ENCODE measurements at places on chromosomes 2 and 18. TPM values are rescaled to one million over a fixed set of nuclear protein-coding genes. Genes with fewer than 3 reads are reported as not detected.
A peak's percentile ranks its signal among the peaks of the same experiment; 100 is the strongest.

DNA sequence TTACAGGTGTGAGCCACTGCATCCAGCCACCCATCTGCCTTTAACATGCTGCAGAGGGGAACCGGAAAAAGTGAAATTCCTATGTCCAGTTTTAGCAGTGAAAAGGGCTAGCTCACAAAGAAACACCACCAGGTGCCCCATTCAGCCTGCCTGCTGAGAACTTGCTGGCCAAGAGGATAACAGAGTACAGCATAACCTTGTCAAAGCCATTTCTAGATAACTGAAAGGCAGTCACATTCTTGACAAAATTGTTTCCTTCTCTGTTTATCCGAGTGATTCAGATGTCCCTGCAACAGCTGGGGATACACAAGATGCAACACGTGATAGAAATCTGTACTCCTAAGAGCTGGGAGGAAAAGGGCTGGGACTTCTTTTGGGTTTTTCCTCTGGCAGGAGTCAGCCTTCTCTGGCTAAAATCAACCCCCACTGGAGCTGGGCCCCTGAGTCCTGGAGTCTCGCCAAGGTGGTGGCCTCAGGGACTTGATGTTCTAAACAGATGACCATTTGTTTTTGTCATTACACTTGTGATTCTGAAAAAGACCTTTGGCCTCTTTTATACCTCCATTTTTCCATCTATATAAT, 505.4 kb downstream of the BCL11A start:
- DNase-seq: no peak

Gene DNAJB2
- total RNA-seq: 16.1 TPM

DNA sequence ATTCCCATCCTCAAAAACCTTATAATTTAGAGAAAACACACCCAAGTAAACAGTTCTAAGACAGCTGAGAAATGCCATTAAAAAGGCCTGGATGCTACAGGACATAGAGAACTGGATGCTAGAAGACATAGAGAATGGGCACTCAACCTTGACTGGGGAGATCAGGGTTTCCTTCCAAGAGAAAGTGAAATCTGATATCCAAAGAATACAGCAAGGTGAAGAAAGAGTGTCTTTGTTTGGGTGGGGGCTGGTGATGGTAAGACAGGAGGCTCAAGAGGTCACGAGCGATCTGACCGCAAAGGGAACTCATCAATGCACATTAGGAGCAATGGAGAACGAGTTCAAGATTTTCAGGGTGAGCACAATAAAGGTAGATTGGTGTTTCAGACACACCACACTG, 31.6 kb downstream of the EPB41L3 start:
- no peak for DNase-seq

Gene CNTNAP5
- not detected for total RNA-seq

Gene SLC38A11
- total RNA-seq: not detected

DNA sequence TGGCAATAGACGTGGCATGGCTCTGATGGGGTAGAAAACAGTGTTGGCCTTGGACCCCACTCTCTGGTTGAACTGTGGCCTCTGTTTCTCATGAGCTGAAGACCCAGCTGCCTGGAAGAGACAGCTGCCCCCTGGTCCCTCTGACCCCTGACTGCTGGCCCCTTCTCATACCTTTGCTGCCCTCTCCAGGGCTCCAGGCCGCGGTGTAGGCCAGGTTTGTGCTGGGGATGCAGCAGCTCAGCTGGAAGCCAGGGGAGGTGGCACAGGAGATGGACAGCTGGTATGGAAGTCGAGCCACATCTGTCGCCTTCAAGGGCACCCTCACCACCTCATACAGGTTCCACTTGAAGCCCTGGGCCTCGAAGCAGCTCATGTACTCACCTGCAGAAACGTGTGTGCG, 31.7 kb upstream of the SELENOI start:
- no peak for DNase-seq

DNA sequence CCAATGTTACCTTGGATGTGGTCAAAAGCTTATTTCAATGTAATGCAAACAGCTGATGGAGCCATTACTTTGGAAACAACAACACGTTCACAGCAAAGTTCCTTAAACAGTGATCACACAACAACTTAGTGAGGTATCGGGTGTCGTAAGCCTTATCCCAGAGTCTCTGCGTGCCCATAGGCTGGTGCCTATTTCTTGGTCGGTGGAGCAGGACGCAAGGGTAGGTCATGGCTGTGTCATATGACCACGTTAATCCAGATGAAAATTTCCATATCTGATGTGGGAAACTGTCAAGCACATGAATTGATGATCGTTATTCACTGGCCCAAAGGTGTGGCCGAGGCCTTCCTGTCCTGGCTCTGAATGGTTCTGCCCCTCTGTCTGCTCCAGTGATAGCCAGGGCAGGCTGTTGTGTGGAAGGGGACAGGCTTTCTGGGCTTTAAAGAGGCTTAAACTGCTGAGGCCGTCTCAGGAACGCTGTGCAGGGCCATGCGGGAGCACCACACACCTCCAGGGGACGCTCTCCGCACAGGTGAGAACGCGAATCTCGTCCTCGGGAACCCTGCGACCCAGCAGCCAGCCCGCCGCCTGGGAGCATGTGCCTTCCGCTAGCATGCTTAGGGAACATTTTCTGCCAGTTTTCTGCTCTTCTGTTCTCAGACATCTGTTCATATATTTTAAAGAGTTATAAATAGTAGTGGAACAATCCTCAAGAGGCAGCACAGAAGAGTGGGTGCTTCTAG, 90.6 kb downstream of the KCTD1 start:
- DNase-seq: no peak

- no peak for DNase-seq
Measured at GRCh38 chr2:144323946-144324345, 196.0 kb downstream of the ZEB2 start.

DNA sequence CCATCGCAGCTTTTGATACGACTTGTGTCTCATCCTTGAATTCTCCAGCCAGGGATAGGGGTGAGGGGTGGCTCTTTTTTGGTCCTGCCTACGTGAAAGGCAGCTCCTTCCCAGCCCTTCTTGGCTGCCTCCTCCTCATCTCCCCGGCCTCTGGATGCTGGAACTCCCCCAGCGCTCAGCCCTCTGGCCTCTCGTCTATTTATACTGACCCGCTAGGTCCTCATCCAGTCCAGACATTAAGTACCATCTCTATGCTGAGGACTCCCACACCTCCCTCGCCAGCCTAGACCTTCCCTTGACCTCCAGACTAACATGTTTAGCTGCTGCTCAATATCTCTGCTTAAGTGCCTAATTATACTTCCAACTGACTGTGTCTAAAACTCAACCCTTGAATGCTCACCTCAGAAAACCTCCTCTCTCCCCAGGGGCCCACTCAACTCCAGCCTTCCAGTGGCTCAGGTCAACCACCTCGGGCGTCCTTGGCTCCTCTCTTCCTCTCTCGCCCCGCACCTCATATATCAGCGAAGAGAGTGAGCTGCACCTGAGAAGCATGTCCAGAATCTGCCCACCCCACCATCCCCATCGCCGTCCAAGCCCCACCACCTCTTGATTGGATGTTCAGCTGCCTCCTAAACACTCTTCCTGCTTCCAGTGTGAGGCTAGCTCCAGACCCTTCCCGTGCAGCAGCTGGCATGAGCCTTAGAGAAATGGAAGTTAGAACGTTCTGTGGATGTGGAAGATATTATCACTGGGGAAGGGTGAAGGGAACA, 34.8 kb downstream of the TOGARAM2 start:
- DNase-seq: no peak

DNA sequence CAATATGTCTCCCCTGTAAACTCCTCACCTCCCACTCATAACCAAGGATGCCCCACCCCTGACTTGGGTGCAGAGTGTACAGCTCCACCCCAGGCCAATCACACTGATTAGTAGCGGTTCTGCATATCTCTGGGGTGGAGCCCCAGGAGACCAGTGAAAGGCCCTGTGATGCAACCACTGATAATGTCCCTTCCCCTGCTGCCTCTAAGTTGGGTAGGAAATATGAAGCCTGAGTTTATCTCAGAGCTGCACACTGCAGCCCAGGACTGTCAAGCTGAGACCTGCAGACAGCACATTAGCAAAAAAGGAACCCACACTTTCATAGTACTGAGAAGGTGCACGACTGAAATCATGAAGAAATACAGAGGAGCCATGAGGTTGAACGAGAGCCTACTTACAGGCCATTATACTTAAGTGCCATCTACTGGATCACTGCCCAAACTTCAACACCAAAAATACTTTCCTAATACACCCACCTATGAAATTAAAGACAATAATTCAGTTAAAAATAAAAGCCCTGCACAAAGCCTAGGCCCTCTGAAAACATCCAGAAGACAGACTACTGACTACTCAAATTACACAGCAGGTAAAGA, 455.4 kb upstream of the LRRTM4 start:
- peak; percentile 25 for DNase-seq

DNA sequence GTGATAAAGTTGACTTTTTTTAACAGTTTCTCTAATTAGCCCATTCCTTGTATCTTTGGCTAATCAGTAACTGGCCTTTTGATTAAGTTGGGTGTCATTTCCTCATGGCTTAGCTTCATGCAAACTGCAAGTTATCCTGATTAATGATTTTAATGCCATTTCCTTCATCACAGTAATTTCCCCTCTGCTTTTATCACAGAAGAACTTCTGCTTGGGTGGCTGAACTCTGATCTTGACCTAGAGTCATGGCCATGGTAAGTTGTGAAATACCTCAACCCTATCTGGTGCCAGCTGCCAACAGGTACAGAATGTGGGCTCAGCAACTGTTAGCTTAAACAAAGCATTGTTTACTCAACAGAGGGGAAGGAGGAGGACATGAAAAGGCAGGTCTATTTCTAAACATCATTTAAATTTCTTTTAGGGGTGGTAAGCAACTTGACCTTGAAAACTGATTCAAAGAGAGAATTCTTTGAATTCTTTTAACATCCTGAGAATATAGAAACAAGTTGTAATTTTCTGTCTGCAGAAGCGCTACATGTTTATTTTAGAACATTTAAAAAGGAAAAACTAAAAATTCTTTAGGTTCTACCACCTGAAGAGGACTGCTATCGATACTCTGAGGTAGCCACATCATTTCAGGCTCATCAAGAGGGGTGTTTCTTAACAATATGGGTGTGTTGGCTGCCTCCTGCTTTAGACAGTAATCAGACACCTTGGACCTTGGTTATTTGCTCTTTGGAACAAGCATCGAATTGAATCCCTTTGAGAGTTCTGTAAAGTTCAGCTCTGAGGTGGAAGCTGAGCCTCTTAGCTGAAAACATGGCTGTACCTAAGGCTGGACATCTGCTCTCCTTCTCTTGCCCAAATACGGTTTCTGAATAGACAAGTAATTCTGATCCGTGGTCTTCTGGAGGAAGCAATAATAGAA, 39.7 kb downstream of the ANXA4 start:
- no peak for DNase-seq

Gene RGPD4
- not detected for total RNA-seq

DNA sequence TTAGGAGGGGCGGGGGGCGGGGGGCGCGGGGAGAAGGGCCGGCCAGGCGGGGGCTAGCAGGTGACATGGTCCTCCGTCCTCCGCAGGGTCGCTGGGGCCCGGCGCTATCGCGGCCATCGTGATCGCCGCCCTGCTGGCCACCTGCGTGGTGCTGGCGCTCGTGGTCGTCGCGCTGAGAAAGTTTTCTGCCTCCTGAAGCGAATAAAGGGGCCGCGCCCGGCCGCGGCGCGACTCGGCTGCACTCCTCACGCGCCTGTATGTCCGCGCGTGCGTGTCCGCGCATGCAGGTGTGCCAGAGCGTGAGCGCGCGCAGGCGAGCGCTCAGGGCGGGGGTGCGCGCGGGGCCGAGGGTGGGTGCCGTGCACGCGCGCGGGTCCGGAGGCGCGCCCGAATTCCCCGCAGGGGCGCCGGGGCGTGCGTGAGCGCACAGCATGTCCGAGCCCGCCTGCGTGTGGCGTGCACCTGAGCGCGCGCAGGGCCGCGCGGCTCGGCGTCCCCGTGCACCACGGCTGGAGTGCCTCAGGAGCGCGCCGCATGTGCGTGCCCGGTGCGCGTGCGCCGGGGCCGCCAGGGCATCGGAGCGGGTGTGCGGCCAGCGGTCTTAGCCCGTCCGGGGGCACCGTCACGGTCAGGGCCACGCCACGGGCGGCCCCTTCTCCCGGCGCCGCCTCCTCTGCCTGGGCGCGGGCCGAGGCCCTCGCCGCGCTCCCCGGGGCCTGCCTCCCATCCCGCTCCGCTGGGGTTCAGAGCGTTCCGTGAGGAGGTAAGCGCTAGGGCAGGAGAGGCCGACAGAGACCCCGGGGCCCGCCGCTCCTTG, 6.3 kb downstream of the SNORC start:
- no peak for DNase-seq

Gene DYNAP
- not detected for total RNA-seq
